ENCODE measurements at places on chromosomes 4 and X.

DNA sequence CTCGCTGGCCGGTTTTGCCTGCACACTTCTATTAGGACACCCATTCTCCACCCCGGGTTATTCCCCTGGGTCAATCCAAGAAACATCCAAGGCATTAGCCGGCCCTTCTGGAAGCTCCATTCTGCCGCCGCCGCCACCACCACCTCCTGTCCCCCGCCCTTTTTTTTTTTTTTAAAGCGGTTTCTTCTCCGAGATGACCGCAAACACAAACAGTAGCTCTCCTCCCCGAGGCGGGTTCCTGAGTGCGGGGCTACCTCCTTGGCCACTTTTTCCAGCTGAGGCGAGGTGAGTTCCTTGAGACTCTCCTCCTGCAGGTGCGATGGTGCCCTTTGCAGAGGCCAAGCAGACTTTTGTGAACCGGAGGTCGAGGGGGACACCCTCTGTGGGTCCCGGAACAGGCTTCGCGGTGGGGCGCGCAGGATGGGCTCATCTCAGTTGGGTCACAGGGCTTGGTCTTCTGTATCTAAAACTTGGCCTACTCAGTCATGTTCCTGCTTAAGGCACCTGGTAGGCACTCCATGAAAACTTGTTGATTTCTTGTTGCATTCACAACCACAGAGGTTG, 930 bp downstream of the NWD2 start:
- DNase-seq: no peak

DNA sequence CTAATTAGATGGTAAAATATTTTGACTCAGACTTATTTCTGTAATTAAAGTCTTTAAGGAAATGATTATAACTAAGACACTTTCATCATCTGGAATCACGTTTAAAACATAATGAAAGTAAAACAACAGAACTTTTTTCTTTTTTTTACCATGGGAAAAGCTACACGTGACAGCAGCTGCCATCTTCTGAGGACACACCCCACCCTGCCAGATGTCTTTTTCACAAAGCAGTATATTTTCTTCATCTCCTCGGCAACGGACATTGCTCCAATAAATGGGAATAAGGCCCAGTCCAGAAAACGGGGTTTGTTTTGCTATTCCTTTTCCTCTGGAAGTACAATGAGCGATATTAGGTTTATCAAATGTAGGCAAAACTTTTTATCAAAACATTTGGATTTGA, 17.5 kb downstream of the PRSS12 start:
- DNase-seq: no peak

GRCh38 chrX:122475306-122475705, 708.8 kb upstream of the GRIA3 start:
- no peak for DNase-seq

- no peak for DNase-seq
These were observed 10.9 kb downstream of the AFAP1 start for GRCh38 chr4:7928711-7929110.

GRCh38 chr4:8534611-8535010, 45.6 kb upstream of the GPR78 start:
- no peak for DNase-seq

DNA sequence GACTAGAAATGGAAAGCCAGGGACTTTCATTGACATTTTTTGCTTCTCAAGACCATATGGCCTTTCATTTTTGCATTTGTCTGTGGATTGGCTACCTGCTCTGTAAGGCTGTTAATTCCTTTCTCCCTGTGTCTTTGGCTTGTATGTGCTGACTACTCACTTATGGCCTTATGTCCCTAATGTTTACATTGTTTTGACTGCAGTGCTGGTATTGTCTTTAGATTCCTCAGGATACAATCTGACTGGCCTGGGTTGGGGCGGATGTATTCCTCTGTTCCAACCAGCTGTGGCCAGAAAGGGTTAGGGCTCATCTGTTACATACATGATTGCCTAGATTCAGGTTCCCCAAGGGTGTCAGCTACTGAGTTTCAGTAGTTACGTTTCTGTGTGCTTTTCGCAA, 108.1 kb downstream of the RAPGEF2 start:
- no peak for DNase-seq

DNA sequence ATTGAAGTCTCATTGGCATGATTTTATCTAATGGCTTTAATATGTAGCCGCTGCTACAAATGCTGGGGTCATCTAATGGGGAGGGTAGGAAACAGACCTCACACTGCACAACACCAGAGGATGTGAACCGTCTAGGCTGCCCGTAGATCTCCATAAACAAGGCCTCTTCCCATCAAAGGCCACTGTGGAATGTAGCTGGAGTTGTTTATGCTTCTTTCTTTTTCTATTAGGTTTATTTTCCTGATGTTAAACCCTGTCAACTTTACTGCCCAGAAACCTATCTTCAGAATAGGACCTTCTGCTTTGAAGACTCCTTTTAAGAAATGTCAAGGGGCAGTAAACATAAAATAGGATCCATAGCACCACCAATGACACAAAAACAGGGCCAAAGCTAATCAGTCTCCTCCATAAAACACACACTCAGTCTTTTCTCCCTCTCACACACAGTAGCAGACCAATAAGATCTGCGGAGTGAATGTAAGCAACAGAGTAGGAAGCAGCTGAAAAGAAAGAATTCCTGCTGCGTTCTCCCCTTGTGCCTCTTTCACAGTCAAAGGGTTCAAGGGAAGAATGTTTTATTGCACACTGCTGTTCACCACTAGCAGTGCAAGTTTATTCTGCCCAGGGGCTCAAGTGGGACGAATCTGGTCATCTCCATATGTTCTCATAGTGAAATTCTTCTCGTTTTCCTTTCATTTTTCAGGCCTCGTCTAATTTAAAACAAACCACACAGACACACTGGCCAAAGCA, 72.2 kb downstream of the MAML3 start:
- DNase-seq: no peak

DNA sequence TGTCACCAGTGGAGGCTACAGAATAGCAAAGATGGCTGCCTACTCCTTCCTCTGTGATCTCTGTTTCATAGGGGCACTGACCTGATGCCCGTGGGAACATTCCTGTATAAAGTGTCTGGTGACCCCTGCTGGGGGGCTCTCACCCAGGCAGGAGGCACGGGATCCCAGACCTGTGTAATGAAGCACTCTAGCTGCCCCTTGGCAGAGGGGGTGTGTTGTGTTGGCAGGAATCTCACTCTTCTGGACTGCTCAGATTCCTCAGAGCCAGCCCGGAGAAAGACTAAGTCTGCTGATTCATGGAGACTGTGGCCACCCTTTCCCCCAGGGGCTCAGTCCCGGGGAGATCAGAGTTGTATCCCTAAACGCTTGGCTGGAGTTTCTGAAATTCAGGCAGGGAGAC, 648.3 kb downstream of the SPRY1 start:
- DNase-seq: no peak

GRCh38 chr4:154120006-154120676, 331.3 kb upstream of the SFRP2 start:
- no peak for DNase-seq

GRCh38 chrX:153829549-153829798, 870 bp downstream of the PDZD4 start:
- DNase-seq: no peak

DNA sequence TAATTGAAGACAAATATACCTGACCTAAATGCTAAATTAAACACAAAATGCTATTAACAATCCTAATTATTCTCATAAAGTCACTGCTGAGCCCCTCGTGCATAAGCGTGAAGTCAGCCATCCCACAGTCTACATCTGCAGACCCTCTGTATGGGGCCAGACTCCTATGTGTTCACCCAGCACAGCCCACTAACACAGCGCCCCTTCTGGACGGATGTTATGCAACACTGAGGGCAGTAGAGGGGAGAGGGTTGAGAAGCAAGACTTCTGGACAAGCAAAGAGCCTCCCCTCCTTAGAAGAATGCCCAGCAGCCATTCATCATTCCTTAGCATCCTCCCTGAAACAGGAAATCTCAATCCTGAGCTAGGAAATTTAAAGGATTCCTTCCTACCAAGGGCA, 7.9 kb downstream of the TRPC3 start:
- DNase-seq: no peak

GRCh38 chr4:137310166-137310565, 222.1 kb downstream of the PCDH18 start:
- DNase-seq: no peak

DNA sequence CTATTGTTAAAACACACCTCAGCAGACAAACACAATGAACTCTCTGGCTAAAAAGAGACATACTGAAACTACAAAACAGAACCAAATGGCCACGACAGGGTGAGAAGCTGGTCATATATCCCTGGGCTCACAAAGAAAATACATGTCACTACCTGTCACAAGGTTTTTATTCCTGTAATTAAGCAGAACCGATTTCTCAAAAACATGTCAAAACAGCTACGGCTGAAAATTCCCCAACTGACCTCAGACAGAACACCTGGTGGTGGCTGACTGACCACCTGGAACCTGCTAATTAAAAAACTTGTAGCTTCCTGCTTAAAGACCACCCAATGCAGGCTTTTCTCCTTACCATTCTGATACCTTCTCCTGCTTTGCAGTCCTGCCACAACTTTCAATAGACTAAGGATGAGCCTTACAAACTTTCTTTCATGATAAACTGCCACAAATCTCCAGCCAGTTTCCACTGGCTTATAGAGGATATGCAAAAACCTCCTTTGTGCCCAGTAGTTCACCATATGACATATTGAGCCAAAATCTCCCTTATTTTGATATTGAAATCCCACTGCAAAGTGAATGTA, 571.9 kb downstream of the SPOCK3 start:
- no peak for DNase-seq
